Activated CD4-positive, alpha-beta T cell treated with anti-CD3 and anti-CD28 coated beads, Interleukin-2, amount 50 U/mL, for 1 hour (primary cell): ENCODE measurements at places on chromosomes 2 and 18.

DNA sequence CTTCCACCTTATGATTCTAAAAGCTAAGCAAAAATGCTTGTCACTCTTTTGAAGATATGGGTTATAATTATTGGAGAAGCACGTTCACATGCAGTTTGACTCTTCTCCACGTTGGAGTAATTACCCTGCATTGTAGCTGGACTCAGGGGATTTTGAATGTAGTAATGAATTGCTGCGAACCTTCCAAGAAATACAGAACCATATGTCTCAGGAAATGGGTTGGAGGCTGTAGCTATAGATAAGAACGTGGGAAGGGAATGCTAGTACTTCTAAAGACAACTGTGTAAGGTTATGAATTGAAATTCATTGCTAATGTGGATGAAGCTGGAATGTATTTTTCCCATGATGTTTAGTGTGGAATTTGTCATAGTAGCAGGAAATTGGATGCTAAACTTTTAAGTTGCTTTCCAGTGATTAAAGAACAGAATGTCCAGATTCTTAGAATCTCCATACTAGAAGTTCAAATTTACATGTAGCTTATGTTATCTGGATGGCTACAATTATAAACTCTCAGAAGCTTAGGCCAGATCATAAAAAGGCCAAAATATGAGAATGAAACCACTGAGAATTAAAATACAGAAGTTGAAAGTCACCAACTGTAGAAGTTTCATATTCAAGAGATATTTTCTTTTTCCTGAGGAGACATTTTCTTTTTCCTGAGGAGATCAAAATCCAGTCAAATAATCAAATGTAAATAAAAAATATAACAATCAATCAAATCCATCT, 27.3 kb upstream of the SPOPL start:
- DNase-seq: no peak

- DNase-seq: peak; percentile 24
Measured at GRCh38 chr18:45962461-45962860, 4.7 kb downstream of the EPG5 start.

DNA sequence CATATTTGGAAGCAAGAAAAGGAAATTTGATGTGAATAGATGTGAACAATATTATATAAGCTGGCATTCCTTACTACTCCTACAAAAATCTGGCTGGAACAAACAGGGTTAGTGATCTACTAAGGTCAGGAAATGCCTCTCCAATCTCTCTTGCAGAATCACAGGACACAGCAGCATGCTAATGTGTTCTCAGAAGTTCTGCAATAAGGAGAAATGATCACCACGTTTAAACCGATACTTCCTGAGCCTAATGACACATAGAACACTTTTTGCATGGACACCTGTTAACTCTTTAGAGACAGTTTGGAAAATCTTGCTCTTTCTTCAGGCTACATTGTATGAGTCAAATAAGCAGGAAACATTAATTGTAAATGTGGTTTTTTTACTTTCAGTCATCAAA, 89.6 kb upstream of the MAP3K20 start:
- DNase-seq: no peak

DNA sequence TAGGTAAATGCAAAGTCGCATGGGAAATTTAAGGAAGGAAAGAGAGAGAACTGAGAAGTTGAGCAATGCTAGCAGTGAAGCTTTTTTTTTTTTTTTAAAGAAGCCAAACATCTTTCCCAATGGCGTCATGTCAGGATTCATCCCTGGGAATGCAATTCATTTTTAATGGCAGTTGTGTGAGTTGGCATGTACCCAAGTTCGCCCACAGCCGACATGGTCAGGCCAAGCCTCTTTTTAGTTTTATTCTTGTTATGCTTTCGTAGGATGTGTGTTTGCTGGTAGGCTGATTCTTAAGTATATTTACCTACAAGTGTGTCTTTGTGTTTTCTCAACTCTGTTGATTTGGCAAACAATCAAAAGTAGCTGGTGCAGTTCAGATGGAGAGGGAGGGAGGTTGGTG, 127.6 kb upstream of the ITGA6 start:
- DNase-seq: no peak

GRCh38 chr2:166961933-166962332, 73.7 kb downstream of the XIRP2 start:
- no peak for DNase-seq

GRCh38 chr2:161316701-161317100, 8.5 kb downstream of the PSMD14 start:
- DNase-seq: no peak

DNA sequence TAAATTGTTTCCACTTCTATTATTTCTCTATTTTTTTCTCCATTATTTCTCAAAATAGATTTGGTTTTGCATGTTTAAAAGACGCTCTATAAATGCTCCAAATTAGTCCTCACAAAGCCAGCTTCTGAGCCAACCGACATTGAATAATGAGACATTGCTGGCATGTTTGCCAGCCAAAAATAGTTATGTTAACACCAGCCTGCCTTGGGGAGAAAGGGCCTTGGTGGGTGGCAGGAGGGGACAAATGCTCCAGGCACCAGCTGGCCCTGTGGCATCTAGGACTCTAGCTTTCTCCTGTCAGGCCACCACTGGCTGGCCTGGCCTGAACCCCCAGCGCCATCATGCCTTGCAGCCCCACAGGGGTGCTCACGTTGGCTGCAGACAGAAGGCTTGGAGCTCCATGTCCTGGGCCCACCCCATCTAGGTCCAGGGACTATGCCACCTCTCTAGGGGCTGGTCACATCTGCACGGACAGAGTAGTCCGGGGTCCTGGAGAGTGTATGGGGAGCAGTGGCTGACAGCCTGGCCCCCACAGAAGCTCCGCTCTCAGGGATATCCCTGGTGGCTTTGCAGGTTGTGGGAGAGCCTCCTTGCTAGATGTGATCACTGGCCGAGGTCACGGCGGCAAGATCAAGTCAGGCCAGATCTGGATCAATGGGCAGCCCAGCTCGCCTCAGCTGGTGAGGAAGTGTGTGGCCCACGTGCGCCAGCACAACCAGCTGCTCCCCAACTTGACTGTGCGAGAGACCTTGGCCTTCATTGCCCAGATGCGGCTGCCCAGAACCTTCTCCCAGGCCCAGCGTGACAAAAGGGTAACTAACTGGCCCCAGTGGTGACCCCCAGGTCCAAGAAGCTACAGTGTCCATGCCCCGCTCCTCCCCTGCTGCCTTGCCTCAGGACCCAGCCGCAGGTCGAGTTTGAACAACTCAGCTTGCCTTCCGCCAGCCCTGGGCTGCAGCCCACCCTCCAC, 12.5 kb downstream of the ABCG8 start:
- DNase-seq: no peak

DNA sequence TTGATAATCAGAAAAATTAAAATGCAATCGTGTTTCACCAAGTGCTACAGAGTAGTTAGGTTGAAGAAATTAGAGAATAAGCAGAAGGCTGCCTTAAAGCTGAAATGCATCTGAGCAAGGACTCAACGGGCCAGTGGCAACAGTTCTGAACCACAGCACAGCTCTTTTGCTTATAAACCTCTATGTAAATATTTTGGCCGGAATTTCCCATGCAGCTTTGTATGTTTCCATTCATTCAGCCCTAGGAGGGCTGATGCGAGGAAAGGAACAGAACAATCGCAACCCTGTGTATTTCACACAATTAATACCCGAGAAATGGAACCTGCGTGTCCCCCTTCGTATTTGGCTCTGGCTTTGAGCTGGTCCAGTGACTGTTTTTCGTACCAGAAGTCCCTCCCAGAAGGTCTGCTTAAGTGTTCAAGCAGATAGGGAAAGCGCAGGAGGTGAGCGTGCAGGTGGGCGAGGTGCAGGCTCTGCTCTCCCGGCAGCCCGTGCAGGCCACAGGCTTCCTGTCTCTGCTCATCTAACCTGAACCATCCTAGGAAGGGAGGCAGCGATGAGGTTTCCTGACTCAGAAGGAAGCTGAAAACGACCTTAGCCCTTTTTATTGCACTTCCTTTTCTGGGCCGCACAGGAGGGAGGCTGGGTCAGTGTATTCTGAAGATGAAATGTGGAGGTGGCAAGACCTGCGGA, 67.3 kb downstream of the ASB1 start:
- DNase-seq: no peak

DNA sequence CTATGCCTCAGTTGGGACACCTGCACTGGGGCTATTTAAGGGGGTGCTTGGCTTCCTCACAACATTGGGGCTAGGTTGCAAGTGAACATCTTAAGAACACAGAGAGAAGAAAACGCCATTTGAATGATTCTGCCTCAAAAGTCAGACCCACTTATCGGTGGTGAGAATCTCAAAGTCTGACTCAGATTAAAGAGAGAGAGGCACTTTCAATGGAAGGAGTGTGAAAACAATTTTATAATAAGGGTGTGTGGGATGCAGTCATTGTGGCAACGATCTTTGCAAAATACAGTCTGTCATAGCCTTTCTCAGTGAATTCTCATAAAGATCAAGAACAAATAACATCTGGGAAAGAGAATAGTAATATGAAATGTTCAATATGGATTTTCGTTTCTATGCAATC, 41.8 kb downstream of the CCDC102B start:
- DNase-seq: no peak

- DNase-seq: peak; percentile 3
Measured at GRCh38 chr18:3525870-3526420, 76.0 kb downstream of the TGIF1 start.

- DNase-seq: no peak
Measured at GRCh38 chr2:106020032-106020431, 174.1 kb downstream of the UXS1 start.

DNA sequence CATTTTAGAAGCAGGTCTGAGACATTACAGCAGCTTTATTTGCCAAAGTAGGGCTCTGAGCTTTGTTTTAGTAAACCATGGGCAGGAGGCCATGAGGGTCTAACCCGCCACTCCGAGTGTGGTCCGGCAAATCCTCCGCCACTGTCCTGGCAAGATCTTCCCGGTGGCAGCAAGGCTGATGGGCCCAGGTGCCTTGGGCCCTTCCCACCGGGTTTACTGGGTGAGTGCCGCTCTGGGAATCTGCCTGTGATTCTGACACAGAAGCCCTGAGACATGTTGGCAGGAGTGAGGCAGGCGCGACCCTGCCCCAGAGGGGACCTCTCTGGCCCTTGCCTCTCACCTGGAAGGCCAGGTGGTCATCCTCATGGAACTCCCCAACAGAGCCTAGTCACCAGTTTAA, 29.9 kb downstream of the MTERF4 start:
- no peak for DNase-seq

DNA sequence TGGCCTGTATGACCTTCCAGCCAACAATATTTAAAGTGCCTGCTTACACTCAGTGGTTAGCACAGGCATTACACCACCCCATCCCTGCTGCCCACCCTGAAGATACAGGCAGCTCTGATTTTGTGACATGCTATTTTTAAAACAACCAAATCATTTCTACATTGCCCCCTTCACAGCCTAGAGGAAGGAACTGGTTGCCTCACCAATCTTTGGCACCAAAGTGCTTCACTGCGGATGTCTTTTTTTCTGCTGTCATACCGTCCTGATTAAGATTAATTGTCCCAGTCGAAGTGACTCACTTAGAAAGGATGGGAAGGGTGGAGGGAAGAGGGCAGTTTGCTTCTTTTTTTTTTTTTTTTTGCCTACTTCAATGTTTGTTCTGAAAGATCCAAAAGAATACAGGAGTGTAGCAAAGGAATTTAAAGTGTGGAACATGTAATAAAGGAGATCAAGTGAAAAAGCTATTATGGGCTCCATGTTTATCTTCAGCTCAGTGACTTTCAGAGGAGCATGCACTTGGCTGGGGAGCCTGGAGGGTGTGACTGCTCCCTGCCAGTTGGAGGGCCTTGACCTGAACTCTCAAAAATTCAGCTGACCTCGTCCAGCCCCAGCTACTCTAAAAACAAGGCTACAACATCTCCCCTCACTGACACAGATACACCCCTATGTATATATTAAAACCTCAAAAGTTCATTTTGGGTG, 501.1 kb upstream of the TNP1 start:
- DNase-seq: no peak

- DNase-seq: no peak
Measured at GRCh38 chr2:171241771-171242170, 81.1 kb upstream of the TLK1 start.

GRCh38 chr18:60905699-60906098, 427.5 kb upstream of the CDH20 start:
- no peak for DNase-seq

GRCh38 chr2:18445433-18446320, 114.8 kb downstream of the RDH14 start:
- DNase-seq: no peak

DNA sequence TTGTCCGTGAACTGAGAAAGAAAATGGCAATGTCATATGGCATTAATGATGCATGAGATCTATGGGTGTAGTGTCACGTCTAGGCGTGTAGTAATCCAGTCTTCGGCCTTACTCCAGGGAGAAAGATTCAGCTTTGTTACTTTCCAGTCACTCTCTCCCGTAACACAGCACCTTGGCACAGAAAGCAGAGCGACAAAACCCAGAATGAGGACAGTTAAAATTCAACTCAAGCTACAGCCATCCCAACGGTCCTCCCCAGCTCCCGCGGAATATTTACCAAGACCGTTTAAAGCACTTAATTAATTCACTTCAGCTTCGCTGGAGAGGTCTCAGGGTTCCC, 797 bp upstream of the CRIM1 start:
- DNase-seq: no peak

- DNase-seq: no peak
Measured at GRCh38 chr2:144522897-144523595, 3.1 kb upstream of the ZEB2 start.

- no peak for DNase-seq
Measured at GRCh38 chr2:106719222-106719621, 166.7 kb downstream of the ST6GAL2 start.

DNA sequence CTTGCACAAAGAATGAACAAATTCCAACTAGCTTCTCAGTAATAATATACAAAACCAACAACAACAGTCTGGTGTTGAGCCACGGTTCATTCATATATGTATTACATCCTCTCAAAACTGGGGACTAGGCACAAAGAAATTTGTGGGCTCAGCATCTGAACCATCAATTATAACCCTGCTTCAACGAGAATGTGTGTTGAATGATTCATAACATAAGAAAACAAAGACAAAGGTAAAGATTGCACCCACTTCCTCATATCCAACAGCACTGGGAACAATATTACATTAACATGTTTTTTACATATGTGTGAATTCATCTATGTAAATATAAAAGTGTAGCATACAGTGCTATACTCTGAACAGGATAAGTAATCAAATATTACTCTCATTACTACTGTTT, 144.8 kb downstream of the CDH2 start:
- DNase-seq: no peak

GRCh38 chr2:133691336-133691735, 123.1 kb upstream of the NCKAP5 start:
- no peak for DNase-seq

- DNase-seq: no peak
Measured at GRCh38 chr2:28224648-28225472, 167.8 kb upstream of the FOSL2 start.
